Dermis microvascular lymphatic vessel endothelial cell (primary cell): ENCODE measurements at places on chromosomes 2 and 18. TPM values are rescaled to one million over a fixed set of nuclear protein-coding genes. Genes with fewer than 3 reads are reported as not detected.

- DNase-seq: no peak
Measured at GRCh38 chr18:59916746-59917145, 16.9 kb downstream of the PMAIP1 start.

- DNase-seq: no peak
Measured at GRCh38 chr2:104432991-104433390, 420.9 kb upstream of the POU3F3 start.

- DNase-seq: peak; percentile 64
Measured at GRCh38 chr2:232174662-232175061, 203.9 kb upstream of the ALPP start.

GRCh38 chr2:178306352-178307073, 112.2 kb downstream of the OSBPL6 start:
- DNase-seq: no peak

- DNase-seq: no peak
Measured at GRCh38 chr2:68693951-68694350, 40.7 kb upstream of the ARHGAP25 start.

- peak; percentile 31 for DNase-seq
Measured at GRCh38 chr18:9348079-9348671, 13.6 kb downstream of the TWSG1 start.

NGEF gene
- 0.39 TPM in 1 of 2 replicates, not detected in the other for total RNA-seq

CRYGD gene
- total RNA-seq: not detected in 2 replicates
